ENCODE measurements at places on chromosomes 6 and 20.

GRCh38 chr6:28865401-28866204 is 58.2 kb downstream of the TRIM27 start:
- no peak for DNase-seq

DNA sequence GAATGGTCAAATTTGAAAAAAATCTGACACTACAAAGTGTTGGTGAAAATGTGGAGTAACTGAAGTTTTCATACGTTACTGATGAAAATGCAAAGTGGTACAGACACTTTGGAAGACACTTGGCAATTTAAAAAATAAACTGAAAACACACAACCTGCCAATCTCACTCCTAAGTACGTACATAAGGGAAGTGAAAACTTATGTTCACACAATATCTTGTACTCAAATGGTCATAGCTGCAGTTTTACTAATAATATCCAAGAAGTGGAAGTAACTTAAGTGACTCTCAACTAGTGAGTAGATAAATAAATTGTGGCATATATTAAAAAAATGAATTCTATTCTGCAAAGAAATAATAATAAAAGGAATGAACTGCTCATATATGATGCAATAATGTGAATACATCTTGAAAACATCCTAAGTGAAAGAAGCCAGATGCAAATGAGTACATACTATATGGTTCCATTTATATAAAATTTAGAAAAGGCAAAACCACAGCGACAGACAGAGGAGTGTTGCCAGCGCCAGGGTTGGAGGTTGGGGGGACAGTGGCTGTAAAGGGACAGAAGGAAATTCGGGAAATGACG is 198.2 kb downstream of the ERMARD start:
- DNase-seq: no peak

DNA sequence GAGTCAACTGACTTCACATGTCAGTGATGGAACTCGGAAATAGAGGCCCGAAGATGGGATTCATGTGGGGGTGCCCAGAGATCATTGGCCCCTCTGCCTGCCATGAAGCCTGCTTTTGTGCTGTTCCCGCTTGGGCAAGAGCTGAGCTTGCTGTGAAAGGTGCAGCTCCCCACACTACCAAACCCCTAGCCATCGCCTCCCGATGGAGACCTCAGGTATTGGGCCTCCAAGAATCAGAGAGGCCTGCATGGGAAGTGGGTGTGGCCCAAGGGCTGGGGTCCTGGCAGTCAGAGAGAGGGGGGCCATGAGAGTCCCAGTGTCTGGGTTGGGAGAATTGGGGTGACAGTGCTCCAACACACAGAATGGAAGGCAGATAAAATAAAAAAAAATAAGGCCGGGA is 160.9 kb downstream of the SOD2 start:
- no peak for DNase-seq

DNA sequence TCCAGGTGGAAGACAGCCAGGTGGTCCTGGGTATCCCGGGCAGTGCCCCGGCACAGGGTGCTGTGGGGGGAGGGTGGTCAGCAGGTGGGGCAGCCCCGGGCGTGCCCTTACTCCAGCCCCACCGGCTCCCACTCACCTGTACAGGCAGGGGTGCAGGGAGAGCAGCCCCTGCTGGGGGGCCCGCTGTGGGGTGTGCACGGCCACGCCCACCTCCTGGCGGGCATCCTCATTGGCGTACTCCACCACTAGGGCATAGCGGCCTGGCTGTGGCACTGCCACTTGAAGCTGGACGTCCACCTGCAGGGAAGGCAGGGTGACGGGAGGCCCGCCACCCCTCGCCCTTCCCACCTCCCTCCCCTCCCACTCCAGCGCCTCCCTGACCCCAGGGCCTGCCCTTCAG is 29.6 kb downstream of the ADRM1 start:
- DNase-seq: no peak

DNA sequence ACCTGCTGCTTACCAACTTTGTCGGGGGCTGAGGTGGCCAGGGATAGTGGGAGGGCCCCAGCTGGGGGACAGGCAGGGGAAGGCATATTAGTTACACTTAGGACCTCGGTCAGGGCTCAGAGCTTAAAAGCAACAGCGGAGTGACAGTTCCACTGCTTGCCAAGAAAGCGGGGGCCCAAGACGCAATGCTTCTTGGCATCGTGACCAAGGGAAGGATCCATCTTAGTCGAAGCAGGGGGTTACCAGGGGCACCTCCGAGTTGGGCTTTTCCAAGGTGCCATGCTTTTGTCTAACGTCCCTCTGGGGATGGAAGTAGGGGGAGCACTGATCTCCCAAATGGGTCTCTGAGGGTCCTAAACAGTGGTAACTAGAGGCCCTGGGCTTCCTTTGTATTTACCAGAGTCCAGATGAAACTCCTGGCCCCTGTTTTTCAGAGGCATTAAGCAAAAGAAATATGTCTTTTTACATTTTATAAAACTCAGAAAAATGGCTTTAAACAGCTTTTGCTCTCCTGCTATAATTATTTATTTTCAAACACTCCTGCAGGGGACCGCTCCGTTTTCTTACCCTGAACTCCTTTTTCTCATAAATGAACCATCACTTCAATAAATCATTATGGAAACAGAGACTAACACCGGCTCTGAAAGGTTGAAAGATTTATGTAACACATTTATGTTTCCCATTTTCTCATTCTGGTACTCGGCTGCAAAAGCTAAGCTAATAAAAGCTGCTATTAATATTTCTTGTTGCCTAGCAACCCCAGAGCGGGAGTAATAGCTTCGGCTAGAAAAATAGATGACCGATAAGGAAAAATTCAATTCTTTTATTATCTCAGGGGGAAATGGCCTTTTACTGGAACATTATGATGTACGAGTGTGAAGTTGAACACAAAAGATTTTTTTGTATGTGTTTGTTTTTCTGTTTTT is 100.4 kb downstream of the TOX2 start:
- DNase-seq: no peak

DNA sequence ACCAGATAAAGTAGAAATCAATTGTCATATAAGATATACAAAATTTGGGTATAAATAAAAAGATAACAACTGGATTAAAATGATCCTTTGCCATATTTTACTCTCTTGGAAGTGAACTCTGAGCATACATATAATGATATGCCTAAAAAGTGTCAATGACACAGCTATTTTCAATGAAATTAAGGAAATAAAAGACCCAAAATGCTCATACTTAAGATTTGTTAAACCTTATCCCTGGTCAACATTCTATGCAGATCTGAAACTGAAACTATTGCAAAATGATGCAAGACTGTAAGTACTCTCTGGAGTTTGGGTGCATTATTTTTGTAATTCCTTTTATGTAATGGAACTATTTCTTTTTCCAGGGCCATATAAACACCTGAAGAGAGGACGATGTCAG is 119.0 kb upstream of the SGK1 start:
- DNase-seq: no peak

DNA sequence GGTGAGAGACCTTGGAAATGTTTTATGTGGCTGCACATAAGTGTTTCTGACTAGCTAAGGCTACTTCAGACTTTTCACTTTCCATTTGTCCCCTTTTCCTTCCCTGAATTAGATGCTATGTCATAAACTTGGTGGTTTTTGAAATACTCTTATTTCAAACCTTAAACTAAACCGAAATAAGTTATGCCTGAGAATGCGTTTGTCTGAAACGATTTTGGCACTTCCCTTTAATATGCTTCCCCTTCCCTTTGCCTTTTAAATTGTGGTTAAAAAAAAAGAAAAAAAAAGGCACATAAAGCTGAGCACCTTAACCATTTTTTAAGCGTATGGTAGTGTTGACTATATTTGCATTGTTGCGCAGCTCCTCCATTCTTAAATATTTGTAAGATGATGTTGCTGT is 14.3 kb downstream of the ZNF451 start:
- DNase-seq: no peak

GRCh38 chr6:149919834-149920225 is 3.1 kb downstream of the RAET1G start:
- DNase-seq: no peak

DNA sequence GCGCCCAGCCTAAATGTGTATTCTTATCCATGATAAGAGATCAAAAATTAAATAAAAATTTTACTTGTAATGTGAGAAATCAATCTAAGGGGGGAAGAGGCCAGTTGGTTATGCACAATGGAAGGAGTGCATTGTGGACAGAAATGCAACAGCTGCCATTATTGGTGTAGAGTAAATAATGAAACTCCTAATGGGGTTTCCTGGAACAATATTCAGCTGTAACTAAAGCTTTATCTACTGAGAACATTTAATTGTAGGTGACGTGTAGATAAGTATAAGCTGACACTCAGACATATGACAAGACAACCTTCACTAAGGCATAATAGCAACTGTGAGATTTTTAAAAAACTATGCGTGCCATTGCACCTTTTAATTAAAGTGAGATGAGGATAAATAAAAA is 71.4 kb downstream of the CEP57L1 start:
- no peak for DNase-seq

- no peak for DNase-seq
These were observed 300.7 kb downstream of the CLIC5 start for GRCh38 chr6:45714741-45715507.

DNA sequence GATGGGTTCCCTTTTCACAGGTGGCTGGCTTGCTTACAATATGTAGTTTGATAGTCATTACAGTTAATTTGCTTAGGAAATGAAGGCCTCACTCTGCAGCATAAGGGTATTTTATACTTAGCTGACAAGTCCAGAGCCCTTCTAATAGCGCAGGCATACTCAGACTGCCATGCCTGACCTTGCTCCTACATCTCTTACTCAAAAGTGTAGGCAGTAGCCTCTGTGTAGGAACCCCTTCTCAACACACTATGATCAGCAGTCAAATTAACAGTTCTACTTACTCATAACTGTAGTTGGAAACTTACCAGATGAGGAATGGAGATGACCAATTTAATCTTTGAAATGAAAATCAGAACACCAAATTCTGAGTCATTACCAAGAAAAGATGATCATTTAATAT is 373.5 kb downstream of the TBC1D32 start:
- no peak for DNase-seq

- DNase-seq: no peak
These were observed at the start of gene DLGAP4 for GRCh38 chr20:36305602-36306551. DLGAP4 (plus strand) TSS chr20:36306339; CDS start chr20:36431718, 125,379 bp downstream.

GRCh38 chr20:8089668-8090067 is 42.4 kb upstream of the PLCB1 start:
- DNase-seq: no peak

- no peak for DNase-seq
These were observed 70.8 kb downstream of the IPCEF1 start for GRCh38 chr6:154285826-154286225.

DNA sequence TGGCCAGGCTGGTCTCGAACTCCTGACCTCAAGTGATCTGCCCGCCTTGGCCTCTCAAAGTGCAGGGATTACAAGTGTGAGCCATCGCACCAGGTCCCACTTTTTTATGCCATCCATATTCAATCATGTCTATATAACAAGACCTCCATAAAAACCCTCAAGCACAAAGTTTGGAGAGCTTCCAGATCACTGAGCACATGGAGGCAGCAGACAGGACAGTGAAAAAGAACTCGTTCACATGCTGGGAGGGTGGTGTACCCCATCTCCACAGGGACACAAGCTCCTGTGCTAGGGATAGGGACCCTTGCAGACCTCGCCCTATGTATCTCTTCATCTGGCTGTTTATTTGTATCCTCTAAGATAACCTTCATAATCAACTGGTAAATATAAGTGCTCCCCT is 30.3 kb downstream of the KIF13A start:
- no peak for DNase-seq

GRCh38 chr6:39041072-39041471 is 7.5 kb upstream of the GLP1R start:
- no peak for DNase-seq

GRCh38 chr6:51489133-51489532 is 598.3 kb downstream of the PKHD1 start:
- no peak for DNase-seq

GRCh38 chr6:34114695-34115402 is 31.0 kb downstream of the GRM4 start:
- no peak for DNase-seq

DNA sequence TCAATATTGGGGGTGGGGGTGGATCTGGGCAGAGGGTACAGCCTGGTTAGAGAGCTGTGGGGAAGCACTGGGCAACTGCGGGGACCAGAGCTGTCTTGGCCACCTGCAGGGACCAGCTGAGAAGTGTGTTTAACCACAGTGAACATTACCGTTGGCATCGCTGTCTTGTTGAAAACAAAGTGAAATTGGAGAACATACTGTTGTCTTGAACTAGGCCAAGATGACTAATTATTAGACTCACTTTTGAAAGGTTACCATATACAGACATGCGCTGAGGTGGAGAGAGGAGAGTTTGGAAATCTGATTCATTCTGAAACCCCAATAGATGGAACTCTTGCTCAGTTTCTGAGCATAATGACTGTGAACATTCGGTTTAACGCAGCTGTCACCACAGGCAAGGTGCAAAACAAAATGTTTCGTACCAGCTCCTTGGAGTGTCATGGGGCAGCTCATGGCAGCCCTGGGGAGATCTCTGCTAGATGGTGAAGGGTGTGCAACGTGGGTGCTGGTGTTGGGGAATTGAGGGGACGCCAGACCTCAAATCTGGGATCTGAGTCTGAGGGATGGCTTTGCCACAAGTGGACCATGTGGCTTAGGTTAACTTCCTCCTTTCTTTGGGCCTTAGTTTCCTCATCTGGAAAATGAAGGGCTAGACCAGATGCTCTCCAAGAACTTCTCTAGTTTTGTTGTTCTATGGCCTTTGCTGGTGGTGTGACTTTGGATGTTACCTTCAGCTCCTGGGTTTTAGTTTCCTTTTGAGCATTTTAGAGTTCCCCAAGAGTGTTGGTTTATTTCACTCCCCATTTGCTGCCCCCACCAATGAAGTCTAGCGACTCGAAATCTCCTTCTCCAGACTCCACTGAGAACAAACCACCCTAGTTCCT is 24.6 kb upstream of the GTSF1L start:
- DNase-seq: peak; percentile 5

- no peak for DNase-seq
These were observed 113.3 kb upstream of the SLC2A12 start for GRCh38 chr6:134165561-134166201.

GRCh38 chr6:45507186-45507585 is 129.5 kb upstream of the SUPT3H start:
- no peak for DNase-seq

DNA sequence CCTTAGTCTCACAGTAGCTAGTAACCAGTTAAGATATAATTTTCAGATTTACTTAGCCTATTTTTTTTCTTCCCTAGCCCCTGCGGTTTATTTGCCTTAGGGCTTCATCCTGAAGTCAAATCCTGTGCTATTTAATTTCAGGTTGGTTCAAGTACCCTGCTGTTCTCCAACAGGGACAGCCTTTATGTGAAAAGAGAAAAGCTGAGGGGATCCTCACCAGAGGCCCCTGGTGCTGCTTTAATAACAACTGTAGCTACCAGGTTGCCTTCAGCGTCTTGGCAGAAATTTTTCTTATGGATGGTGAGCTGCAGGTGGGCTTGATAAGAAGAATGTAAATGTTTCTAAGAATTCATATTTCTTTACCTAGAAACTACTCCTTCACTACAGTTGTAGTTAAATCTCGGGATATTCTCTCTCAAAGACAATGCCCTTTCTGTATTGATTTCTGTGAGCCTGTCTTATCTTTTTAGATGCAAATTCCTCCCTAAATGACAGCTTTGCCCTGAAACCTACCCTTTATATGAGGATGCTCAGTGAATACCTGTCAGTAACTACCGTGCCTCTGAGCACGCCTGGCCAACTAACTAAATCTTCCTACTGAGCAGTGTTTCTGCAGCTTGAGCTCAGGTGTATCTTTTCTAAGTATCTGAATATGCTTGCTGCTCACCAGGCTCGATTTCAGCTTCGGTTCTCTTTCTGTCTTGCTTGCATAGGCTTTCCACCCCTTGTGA is 320.5 kb downstream of the MMUT start:
- DNase-seq: no peak

- DNase-seq: no peak
These were observed 6.3 kb upstream of the NAA20 start for GRCh38 chr20:20010639-20011500.

GRCh38 chr6:19789100-19789803 is 47.9 kb upstream of the ID4 start:
- no peak for DNase-seq

- peak; percentile 88 for DNase-seq
These were observed at the start of gene SMIM13 for GRCh38 chr6:11093626-11094410. SMIM13 (plus strand) TSS chr6:11093834; CDS start chr6:11094314, 480 bp downstream.
